ENCODE measurements at places on chromosomes 7 and 10. TPM values are rescaled to one million over a fixed set of nuclear protein-coding genes. Genes with fewer than 3 reads are reported as not detected.

Gene CABCOCO1
- total RNA-seq, result not detected

GRCh38 chr7:150791304-150791703, 8.9 kb downstream of the TMEM176B start:
- no peak for DNase-seq

Gene OR2A5
- total RNA-seq, result not detected

- DNase-seq, result peak; percentile 73
Measured at GRCh38 chr10:13528875-13529713, at the start of gene BEND7. Gene BEND7, minus strand, starts transcription at chr10:13529014. Its CDS starts 481 bp downstream, at chr10:13528533.

Gene HOXA10
- total RNA-seq, result 0.81 TPM

DNA sequence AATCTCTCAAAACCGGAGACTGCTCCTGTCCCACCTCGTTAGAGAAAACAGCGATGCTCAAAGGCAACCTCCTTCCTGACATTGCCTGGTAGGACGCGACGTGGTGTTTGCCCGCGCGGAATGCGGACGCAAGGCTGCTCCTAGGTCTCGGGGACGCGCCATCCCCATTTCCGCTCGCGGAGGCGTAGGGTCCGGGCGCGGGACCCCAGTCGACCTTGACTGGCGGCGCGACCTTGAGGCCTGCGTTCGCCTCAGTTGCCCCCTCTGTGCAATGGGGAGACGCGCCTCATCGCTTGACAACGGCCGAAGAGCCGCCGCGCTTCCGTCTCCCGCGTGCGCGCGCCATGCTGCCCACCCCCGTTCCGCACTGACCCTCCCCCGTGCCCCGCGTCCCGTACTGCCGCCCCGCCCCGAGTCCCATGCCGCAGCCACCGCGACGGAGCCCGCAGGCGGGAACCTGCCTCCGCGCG, 412 bp upstream of the PPIA start:
- DNase-seq, result no peak

Gene FRAT2
- total RNA-seq, result 11.1 TPM

DNA sequence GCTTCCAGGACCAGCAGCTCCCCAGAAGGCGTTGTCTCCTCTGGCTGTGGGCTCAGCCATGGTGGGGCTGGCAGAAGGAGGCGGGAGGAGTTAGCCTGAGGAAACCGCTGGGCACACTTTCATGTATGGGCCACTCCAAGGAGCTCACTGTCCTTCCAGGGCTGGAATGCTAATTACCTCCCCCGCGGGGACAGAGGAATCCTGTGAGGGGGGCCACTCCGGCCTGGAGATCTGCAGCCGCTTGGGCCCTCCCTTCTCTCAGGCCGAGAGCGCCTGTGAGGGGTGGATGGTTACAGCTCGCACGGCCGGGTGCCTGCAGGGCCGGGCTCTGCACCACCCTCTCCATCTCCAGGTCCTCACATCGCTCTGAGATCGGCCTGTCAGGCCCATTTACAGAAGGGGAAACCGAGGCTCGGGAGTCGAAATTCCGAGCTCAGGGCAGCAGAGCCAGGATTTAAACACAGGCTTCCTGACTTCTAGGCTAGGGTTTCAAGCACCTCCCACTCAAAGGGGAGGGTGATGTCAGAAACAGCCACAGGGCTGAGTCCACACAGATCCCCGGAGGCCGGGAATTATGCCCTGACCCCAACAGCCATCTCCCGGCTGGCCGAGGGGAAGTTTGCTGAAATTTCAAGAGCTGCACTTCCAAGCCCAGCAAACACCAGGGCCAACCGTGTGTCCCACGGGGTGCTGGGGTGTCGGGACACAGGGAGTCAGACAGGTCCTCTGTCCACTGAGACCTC, 59.1 kb downstream of the PDGFA start:
- no peak for DNase-seq

DNA sequence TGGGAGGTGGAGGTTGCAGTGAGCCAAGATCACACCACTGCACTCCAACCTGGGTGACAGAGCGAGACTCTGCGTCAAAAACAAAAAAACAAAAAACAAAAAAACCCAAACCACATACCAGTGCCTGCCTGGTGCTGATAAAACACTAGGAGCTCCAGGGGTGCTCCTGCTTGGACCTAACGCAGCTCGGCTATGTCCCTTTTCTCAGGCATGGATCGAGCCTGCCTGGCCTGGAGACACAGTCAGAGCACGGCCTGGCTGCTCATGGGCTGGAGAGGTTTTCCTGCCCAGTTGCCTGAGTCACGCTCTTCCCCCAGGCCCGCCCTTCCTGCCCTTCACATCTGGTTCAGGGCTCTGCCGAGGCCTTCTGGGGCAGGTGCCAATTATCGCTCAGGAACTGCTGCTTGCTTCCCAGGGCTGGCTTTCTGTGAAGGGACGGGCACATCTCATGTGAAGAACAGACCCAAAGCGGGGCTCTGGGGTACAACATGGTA, 12.6 kb upstream of the NPFFR1 start:
- peak; percentile 94 for DNase-seq

GRCh38 chr7:130394421-130395195, 14.3 kb downstream of the CPA1 start:
- no peak for DNase-seq

DNA sequence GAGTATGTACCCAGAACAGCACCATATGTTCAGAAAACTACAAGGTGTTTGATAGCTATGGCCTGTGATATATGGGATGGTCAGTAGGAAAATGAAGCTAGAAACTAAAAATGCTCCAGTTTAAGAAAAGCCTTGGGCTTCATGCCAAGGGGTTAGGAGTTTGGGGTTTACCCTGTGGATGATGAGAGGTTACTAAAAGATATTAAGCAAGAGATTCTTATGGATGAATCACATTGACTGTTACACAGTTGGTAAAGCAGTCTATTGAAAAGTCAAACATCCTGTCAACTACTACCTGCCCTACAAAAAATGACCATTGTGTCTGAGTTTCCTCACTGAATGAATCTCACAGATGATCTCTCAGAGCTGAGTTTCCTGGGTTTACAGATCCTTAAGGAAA, 166.2 kb upstream of the INHBA start:
- no peak for DNase-seq

Gene MLXIPL
- 22.9 TPM for total RNA-seq

GRCh38 chr7:78099715-78100394, 301.3 kb downstream of the PHTF2 start:
- no peak for DNase-seq

Gene OR2A7
- total RNA-seq, result not detected

Gene MICU1
- 57.8 TPM for total RNA-seq

DNA sequence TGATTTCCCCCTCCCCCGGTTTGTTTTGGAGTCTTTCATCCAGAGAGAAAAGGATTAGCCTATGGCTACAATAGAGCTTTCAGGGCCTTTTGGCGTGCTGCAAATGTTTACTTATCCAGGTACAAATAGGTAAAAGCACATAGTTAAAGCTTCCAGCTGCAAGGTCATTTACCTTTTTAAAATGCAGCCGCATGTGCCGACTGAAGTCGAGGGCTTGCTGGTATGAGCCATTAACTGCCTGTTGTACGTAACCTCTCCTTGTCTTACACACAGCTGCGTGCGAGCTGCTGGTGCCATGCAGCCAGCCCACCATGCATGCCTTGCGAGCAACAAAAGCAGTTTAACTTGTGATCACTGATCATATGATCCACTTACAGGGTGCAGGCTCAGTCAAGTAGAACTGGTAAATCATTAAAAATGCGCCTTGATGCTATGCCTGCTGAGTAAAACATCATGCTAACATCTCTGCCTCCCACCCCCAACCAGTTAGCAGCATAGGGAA, 866.4 kb downstream of the LRMDA start:
- DNase-seq, result no peak

DNA sequence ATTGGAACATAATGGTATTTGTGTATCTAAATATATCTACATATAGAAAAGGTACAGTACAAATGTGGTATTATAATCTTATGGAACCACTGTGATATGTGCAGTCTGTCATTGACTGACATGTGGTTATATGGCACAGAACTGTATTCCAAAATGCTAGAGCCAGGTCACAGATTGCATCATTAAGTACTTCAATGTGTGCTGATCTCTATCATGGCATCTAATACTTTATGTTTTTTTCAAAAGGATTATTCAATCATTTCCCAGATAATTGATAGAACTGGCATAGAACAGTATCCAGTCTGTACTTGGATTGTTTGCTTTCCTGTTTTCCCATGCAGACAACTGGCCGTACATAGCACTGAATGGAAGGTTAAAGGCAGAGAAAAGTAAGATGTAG, 662.7 kb downstream of the PARD3 start:
- no peak for DNase-seq

Gene PLAC9
- total RNA-seq, result 7.8 TPM

- no peak for DNase-seq
Measured at GRCh38 chr7:85065888-85066485, 120.9 kb downstream of the SEMA3D start.

DNA sequence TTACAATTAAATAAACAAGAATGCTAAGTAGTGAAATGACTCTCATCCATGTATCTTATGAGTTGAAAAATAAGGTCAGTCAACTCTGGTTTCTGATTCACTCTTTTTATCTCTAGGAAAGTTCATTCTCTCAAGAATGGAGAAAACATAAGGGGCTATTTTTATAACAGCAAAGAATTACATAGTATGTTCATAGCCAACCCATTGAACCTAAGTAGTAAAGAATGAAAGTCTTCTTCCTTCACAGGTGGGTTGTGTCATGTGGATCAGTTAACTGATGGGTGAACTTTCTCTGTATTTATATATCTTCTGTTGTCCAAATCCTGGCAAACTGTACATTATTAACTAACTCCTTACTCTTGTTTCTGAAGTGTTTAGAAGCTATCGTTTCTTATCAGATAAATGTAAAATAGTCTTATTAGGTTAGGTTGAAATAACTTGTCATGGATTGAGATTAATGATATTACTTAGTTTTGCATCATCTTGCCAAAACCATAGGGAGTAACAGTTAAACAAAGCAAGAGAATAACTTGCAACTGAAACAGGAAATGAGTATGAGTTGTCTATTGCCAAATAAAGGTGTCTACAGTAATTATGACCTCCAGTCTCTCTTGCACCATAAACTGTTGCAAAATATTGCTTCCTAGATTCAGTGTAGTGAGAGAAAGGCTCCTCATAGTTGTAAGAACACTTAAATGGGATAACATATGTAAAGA, 86.8 kb downstream of the ANKRD7 start:
- DNase-seq, result no peak

DNA sequence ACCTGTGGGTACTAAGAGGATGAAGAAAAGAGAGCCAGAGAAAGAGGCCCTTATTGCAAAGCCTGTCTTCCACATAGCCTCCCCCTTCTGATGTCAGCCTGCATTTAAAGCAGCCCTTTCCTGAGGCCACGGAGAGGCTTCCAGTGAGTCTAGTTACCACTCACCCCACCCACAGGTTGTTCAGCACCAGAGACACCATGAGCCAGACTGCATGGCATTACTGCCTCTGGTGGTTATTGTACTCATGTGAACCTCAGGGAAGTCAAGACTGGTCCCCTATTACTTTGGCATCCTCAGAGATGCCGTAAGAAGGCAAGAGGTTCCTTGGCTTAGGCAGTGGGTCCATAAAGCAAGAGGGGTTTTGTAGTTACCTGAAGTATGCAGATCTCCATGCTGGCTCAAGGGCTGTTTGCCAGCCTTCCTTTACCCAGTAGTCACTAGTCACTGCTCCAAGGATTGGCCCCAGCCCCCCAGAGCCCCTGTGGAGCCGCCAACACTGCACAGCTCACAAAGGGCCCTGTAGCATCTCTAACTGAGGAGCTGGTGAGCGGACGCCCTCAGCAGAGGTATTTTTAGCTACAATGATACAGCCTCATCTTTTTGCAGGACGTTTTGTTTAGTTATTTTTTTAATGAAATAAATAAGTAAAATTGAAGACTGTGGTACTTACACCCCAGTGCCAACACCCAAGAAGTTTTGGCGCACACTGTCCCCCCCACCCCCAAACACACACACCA, 20.7 kb downstream of the LRRC4 start:
- no peak for DNase-seq

Gene SEMA3D
- total RNA-seq, result 0.16 TPM

Gene CDC14C
- not detected for total RNA-seq

GRCh38 chr10:25761937-25762336, 172.1 kb upstream of the MYO3A start:
- no peak for DNase-seq

GRCh38 chr7:3143869-3144775, 100.5 kb upstream of the CARD11 start:
- DNase-seq, result no peak

GRCh38 chr10:58064714-58065528, 202.8 kb downstream of the IPMK start:
- DNase-seq, result no peak

- DNase-seq, result no peak
Measured at GRCh38 chr10:8069108-8069507, 14.6 kb downstream of the GATA3 start.

DNA sequence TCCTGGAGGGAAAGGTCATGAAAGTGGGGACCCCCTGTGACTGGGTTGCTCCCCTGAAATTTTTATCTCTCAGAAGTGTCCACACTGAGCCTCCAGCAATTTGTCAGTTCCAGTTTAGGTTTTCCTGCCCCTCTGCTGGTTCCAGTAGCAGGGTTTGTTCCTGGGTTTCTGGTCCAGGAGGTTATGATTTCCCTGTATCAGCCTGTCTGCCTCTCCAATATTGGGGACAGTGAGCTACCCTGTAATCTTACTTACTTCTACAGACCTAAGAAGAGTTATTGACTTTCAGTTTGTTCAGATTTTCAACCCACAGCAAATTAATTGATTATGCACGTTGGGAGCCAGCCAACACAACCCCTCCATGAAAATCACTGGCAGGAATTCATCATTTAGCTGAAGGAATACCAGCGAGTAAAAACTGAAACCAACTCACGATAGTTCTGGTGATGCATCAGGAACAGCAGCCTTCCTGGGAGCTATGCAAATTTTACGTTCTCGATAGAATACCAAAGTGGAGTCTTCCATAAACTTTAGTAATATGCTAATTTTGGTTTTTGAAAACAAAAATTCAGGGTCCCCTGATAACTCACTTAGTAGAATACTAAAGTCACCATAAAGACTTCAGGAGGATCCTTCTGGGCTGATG, 31.3 kb upstream of the IL15RA start:
- DNase-seq, result no peak

- no peak for DNase-seq
Measured at GRCh38 chr7:42671627-42672026, 240.2 kb downstream of the C7orf25 start.

DNA sequence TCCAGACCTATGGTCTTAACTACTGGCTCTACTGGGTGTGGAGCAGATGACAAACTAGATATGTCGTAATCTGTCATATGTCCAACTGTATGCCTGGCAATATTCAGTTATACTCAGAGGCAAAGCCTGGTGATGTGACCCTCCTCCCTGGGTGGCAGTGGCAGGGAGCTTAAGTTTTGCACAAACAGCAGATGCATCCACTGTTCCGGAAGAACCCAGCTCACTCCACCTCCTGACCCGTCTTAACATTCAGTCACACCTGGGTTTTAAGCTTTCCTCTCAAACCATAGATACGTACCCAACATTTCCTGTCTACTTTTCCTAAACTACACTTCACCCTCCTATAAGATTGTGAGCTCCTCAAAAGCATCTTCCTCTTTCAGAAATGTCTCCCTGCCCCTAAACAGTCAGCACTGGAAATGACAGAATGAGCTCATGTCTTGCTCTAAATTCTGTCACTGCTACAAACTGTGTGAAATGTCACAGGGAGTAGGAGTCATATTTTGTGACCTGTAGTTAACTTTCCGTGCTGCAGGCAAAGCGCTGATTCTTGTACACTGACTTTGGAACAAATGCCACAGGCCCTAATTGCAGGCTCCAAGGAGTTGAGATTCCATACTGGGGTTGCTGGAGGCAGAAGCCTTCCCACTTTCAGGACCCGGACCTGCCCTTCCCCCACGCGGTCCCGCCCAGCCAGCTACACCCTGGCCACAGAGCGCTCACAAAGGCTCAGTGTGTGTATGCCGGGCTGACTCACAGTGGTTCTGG, 23.9 kb downstream of the SCD start:
- DNase-seq, result peak; percentile 83
